ENCODE measurements at places on chromosomes 4 and X.

GRCh38 chr4:25112995-25113380 lies 47.3 kb downstream of the SEPSECS start:
- DNase-seq, result no peak

DNA sequence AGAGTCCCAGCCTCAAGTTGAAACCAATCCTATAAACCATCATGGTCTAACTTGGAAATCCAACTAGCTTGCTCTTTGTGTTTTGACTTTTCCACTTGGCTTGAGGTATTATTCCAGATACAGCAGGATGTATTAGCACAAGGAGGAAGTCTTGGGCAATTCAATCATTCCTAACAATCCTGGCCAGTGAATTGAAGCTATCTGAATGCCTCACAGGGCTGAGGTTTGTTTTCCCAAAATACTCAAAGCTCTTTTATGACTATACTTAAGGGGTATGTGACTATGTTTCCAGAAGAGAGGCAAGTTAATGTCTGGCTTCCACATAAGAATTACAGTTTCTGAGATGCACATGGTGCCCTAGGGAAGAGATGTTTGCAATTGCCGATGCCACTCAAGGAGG lies 66.8 kb upstream of the SH3RF1 start:
- peak; percentile 91 for DNase-seq

- DNase-seq, result peak; percentile 57
Measured at GRCh38 chr4:158008551-158009218, 164.1 kb downstream of the GASK1B start.

DNA sequence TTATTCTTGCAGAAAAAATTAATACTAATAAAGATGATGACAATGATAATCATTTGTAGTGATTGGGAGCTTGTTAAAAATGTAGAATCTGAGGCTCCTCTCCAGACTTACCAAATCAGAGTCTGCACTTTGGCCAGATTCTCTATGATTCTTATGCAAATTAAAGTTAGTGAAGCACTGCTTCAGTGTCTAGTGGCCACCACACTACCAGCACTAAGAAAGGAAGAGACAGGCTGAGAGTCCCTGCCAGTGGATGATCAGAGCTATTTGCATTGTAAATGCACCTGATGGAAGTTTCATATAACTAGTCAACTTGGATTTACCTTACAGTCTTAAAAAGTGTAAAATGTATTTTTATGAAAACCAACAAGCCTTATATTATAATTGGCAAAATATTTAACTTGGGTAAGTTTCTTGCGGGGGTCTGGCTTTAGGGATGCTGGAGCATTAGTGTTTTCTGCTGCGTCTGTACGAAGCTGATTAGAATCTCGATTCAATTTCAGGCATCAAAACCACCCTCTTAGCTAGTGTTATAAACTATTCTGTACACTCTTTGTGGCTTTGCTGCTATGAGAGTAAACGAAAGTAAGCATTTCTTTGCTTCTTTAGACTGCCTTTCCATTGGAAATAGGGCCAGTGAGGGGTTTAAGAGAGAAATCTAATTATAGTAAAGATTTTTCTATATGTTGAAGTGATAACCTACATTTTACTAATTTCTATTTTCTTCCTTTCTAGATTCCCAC lies 114.1 kb downstream of the TLL1 start:
- no peak for DNase-seq

GRCh38 chr4:52371841-52372240 lies 287.3 kb downstream of the USP46 start:
- no peak for DNase-seq

- no peak for DNase-seq
Measured at GRCh38 chr4:20075248-20075871, 176.3 kb upstream of the SLIT2 start.

DNA sequence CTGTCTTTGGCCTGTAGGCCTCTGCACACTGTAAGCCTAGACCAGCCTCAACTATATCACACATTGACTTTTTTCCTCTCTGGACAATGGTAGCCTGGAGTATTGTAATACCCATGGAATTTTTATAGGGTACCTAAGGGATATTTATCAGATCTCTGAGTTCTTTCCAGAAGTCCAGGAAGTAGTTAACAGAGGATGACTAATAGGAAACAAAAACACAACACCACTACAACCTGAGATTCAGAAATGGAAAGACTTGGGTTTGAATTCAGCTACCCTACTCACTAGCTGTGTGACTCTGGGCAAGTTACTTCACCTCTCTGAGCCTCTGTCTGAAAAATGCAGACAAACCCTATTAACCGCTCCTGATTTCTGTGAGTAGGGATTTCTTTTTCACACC lies 7.7 kb upstream of the STX18 start:
- DNase-seq, result no peak

DNA sequence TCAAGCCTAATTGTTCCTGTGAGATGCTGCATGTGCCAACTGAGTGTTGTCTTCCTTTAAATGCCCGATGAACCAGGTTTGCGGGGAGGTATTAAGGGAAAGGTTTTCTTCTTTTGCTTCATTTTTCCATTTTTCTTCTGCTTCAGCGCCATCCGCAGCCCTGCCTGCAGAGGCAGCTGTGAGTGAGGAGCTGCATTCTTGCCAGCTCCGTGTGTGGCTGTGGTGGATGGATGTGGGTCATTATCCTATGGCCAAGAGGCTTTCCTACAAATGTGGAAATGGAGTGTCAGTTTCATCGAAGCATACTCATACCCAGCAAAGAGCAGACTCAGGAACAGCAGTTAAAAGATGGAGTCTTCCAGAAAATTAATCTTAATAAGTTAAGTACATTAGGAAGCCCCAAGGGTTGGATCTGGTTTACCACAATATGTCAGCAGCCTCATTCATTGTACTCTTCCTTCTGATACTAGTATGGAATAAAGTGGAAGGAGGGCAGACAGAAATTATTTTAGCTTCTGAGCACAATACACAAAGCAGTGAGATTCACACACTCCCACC lies 37.6 kb downstream of the TNIP3 start:
- no peak for DNase-seq

GRCh38 chrX:114715096-114715495 lies 131.2 kb downstream of the HTR2C start:
- no peak for DNase-seq

DNA sequence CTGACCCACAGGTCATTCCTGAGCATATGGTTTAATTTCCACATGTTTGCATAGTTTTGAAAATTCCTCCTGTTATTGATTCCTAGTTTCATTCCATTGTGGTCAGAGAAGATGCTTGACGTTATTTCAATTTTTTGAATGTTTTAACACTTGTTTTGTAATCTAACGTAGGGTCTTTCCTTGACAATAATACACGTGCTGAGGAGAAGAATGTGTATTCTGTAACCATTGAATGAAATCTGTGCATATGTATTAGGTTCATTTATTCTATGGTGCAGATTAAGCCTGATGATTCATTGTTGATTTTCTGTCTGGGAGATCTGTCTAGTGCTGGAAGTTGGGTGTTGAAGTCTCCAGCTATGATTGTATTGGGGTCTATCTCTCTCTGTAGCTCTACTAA lies 486.4 kb upstream of the RPS6KA3 start:
- DNase-seq, result no peak

- peak; percentile 29 for DNase-seq
Measured at GRCh38 chr4:72375073-72375736, 193.8 kb downstream of the ADAMTS3 start.

DNA sequence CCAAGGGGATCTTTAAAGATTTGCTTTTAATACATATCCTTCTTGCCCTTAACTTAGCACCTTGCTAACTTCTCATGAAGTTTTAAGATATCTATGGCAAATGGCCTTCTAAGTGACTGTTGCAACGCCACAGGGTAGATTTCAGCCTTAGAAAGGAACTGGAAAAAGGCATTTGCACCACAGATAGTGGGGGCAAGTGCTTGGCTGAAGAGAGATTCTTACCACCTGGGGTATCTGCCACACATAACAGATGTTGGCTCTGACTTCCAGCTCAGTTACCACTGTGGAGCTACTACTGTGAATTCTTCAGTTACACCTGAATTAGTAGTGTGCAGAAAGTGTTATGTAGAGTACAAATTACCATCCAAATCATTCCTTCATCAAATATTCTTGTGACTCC lies 302.6 kb downstream of the PPP3CA start:
- no peak for DNase-seq

DNA sequence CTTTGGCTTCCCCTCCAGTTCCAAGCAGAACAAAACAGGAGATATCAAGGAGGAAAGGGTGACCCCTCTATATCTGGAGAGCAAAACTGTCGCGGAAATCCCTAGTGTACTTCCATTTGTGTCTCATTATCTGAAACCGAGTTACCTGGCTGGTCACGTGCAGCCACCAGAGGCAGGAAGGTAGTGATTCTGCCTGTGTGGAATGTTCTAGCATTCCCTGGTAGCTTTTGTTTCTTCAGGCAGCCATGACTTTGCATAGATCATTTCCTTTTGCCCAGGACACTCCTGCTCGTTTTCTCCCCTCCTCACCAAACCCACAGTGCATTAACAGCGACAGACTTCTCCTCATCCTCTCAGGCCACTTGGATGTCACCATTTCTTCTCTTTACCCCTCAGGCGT lies 107.9 kb downstream of the PTTG2 start:
- DNase-seq, result no peak

DNA sequence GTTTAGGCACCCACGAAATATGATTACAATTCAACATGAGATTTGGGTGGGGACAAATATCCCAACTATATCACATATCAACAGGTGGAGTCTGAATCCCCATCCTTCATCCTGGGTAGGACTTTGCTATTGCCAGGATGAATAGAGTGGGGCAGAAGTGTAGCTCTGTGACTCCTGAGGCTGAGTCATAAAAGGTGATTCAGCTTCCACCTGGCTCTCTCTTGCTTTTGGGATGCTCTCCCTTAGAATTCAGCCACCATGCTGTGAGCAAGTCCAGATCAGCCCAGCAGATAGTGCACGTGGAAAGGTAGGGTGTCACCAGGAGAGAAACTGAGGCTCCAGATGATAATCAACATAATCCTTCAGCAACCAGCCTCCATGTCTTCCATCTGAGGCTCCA lies 193.8 kb upstream of the BCOR start:
- no peak for DNase-seq

DNA sequence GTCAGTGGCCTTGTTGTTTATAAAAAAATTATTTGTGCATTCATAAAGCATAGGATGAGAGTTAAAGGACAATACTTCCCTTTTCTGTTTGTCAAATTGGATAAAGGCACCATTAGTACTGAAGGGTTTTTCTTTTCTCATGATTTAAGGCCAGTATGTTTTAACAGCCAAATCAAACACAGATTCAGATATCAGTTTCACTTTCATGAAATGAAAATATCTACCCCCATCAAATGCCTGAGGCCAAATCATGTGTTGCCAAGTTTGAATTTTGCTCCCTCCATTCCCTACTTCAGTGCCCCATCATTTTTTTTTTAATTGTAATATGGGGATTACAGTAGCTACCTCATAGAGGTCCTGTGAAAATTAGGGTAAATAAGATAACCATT lies 745.9 kb downstream of the RPA4 start:
- DNase-seq, result no peak

DNA sequence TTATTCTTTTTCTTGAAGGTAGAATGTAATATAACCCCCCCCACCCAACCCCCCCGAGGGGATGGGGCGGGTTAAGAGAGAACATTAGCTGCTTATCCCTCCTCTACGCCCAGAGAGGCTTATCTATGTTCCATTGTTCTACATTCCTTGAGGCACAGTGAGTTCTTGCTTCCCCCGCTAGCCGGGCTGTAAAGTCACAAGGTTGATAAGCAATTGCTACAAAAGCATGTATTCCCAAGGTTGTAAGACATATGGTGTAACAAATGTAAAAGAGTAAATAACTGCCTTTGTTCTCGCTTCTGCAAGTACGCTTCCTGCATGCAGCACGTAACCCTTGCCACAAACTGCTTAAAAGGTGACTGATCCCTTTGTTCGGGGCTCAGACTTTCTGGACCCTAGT lies 8.2 kb downstream of the DCAF8L2 start:
- DNase-seq, result no peak

DNA sequence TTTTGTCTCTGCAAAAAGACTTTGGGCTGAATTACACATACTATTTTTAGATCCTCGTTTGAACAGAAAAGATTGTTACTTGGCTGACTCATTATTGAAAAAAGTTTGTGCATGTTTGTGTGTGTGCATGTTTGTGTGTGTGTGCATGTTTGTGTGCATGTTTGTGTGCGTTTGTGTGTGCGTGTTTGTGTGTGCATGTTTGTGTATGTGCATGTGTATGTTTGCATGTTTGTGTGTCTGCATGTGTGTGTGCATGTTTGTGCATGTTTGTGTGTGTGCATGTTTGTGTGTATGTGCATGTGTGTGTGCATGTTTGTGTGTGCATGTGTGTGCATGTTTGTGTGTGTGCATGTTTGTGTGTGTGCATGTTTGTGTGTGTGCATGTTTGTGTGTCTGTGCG lies 201.1 kb upstream of the FAT1 start:
- no peak for DNase-seq

- peak; percentile 0 for DNase-seq
Measured at GRCh38 chrX:73262991-73263390, 48.3 kb upstream of the NAP1L2 start.

- DNase-seq, result no peak
Measured at GRCh38 chrX:74061879-74062278, 242.1 kb upstream of the ZCCHC13 start.

GRCh38 chr4:48337731-48338130 lies 3.6 kb upstream of the SLAIN2 start:
- no peak for DNase-seq

GRCh38 chr4:2626231-2626630 lies 89.8 kb downstream of the FAM193A start:
- DNase-seq, result no peak

DNA sequence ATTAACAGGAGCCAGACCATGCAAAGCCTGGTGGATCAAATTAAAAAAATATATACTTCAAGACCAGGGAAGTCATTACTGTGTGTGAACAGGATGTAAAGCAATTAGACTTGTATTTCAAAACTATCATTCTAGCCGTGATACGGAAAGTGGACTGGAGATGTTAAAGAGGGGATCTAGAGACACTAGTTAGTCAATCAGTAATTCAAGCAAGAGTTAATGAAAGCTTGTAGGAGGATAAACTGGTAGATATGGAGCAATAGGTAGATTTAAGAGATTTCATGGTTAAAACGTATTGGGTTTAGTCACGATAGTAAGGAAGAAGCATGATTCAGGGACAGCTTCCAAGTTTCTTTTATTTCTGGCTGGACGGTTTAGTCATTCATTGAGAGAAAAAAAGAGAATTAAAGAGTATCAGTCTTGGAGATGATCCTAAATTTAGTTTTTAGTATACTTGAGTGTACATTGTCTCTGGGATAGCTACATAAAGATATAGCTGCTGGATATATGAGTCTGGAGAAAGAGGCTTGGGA lies 3.9 kb downstream of the MAD2L1 start:
- no peak for DNase-seq

- no peak for DNase-seq
Measured at GRCh38 chr4:68283714-68284113, 38.2 kb upstream of the TMPRSS11B start.

DNA sequence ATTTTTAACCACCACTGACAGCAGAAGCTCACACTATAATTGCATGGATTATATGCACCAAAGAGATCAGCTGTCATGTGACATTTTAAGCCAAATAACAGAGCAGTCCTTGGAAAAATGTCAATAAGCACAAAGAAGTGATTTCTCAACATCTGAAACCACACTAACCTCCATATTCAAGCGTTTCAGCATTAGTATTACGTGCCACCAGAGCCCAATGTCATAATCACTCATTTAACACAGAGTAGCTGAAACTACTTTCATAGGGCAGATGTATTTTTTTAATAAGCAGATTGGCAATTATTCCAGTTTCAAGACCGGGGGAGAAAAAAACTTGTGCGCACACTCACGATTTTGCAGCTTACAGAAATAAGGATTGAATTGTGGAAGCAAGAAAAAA lies 76.6 kb downstream of the SH3KBP1 start:
- no peak for DNase-seq

All from astrocyte of the cerebellum (primary cell).